Right lobe of liver (tissue), 6 donors: ENCODE measurements at places on chromosomes 4 and X. TPM values are rescaled to one million over a fixed set of nuclear protein-coding genes. Genes with fewer than 3 reads are reported as not detected.

DNA sequence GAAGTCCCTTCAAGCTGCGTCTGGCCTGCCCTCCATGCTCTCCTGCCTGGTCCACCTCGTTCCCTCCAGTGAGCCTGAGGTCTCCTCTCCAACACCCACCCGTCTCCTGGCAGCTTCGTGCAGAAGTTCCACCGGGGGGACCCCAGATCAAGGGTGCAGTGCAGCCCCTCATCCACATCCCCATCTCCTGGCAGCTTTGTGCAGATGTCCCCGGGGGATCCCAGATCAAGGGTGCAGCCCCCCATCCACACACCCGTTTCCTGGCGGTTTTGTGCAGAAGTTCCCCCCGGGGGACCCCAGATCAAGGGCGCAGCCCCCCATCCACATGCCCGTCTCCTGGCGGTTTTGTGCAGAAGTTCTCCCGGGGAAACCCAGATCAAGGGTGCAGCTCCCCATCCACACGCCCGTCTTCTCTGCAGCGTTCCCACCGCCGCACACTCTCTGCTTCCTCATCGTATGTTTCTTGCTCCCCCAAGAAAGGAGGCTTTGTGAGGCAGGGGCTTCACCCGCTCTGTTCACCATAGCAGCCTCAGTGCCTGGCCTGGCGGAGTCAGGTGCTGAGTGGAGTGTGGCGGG lies 35.7 kb downstream of the PIGG start:
- H3K4me3 ChIP-seq, result no peak overlapping the region
- peaks cover 20% of the 10 kb centered on the region for H3K36me3 ChIP-seq
- no peak for DNase-seq

- no peaks in the 10 kb centered on the region for H3K36me3 ChIP-seq
- H3K27ac ChIP-seq, result no peak overlapping the region
- no peak for DNase-seq
- H3K27me3 ChIP-seq, result no peaks in the 10 kb centered on the region
Measured at GRCh38 chrX:137930533-137930932, 364.6 kb downstream of the ZIC3 start.

DNA sequence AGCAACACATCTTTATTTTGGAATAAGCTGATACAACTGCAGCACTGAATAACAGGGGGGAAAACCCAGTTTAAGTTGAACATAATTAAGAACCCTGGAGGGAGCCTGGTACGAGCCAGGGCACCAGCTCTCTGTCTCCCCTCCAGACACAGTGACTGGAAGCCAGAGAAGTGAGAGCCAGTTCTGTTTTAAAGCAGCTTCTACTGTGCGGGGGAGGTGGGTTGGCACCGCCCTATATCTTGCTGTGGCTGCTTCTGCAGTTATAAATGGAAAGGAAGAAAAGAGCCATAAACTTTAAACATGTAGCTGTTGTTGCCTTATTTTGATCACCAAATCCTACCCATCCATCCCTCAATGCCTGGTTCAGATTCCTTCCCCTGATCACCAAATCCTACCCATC lies 207.9 kb upstream of the ANXA3 start:
- no peak overlapping the region for H3K27ac ChIP-seq
- no peaks in the 10 kb centered on the region for H3K4me1 ChIP-seq
- H3K4me3 ChIP-seq, result no peak overlapping the region
- DNase-seq, result no peak

GRCh38 chrX:5646818-5647217 lies 581.8 kb downstream of the NLGN4X start:
- no peaks in the 10 kb centered on the region for H3K27me3 ChIP-seq
- no peak overlapping the region for H3K27ac ChIP-seq
- H3K36me3 ChIP-seq, result no peaks in the 10 kb centered on the region
- DNase-seq, result no peak
- no peak overlapping the region for H3K4me3 ChIP-seq
- no peaks in the 10 kb centered on the region for H3K4me1 ChIP-seq

GRCh38 chrX:9349572-9350494 lies 115.0 kb upstream of the TBL1X start:
- H3K27me3 ChIP-seq, result no peaks in the 10 kb centered on the region
- no peak overlapping the region for H3K4me3 ChIP-seq
- DNase-seq, result no peak
- H3K27ac ChIP-seq, result no peak overlapping the region
- no peaks in the 10 kb centered on the region for H3K36me3 ChIP-seq
- no peaks in the 10 kb centered on the region for H3K4me1 ChIP-seq

GRCh38 chr4:167031534-167032156 lies 202.6 kb downstream of the SPOCK3 start:
- H3K36me3 ChIP-seq, result no peaks in the 10 kb centered on the region
- no peaks in the 10 kb centered on the region for H3K27me3 ChIP-seq
- no peak overlapping the region for H3K4me3 ChIP-seq
- peak overlapping the region; percentile 12 for H3K27ac ChIP-seq
- no peaks in the 10 kb centered on the region for H3K4me1 ChIP-seq

- no peaks in the 10 kb centered on the region for H3K36me3 ChIP-seq
- H3K27ac ChIP-seq, result no peak overlapping the region
- no peaks in the 10 kb centered on the region for H3K27me3 ChIP-seq
- no peaks in the 10 kb centered on the region for H3K4me1 ChIP-seq
Measured at GRCh38 chr4:163930086-163930485, 435.6 kb downstream of the TMA16 start.

DNA sequence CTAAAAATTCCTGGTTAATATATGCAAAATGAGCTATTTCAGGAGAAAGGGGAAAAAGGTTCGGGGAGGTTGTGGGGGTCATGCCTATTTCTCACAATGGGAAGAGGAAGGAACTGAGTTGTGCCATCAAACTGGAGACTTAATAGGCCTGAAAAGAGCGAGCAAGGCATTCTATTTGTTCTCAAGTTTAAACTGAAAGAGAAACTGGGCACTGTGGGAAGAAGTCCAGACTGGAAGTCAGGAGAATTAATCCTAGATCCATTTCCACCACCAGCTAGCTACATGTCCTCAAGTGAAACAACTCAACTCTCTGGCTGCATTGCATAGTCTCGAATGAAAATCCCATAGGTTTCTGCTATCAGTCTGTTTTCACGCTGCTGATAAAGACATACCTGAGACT lies 50.6 kb downstream of the PPARGC1A start:
- no peaks in the 10 kb centered on the region for H3K27me3 ChIP-seq
- H3K4me3 ChIP-seq, result no peak overlapping the region
- no peaks in the 10 kb centered on the region for H3K36me3 ChIP-seq
- H3K27ac ChIP-seq, result no peak overlapping the region
- no peaks in the 10 kb centered on the region for H3K4me1 ChIP-seq

GRCh38 chr4:1297023-1297395 lies 7.3 kb downstream of the MAEA start:
- H3K27ac ChIP-seq, result no peak overlapping the region
- peaks cover 14% of the 10 kb centered on the region for H3K36me3 ChIP-seq
- no peak overlapping the region for H3K4me3 ChIP-seq
- no peak for DNase-seq
- H3K4me1 ChIP-seq, result no peaks in the 10 kb centered on the region

DNA sequence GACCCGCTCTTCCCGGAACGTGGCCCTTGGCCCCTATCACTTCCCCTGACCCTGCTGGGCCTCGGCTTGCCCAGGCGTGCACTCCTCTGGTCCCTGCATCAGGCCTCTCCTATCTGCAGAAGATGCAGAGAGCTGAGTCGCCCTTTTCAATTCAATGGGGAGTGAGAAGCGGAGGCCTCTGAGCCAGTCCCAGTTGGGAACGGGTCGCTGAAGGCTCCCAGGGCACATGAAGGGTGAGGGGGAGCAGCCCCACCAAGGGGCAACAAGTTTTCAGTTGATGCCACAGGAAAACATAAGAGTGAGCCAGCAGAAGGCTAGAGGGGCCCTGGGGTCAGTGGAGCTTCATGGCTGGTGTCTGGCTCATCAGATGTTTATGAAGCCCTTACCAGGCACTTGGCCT lies 17.1 kb downstream of the PSAPL1 start:
- DNase-seq, result no peak
- H3K27me3 ChIP-seq, result no peaks in the 10 kb centered on the region
- no peak overlapping the region for H3K27ac ChIP-seq
- H3K4me1 ChIP-seq, result no peaks in the 10 kb centered on the region

- no peaks in the 10 kb centered on the region for H3K36me3 ChIP-seq
- H3K27ac ChIP-seq, result no peak overlapping the region
- no peaks in the 10 kb centered on the region for H3K4me1 ChIP-seq
- DNase-seq, result peak; percentile 54
- no peaks in the 10 kb centered on the region for H3K27me3 ChIP-seq
Measured at GRCh38 chr4:794900-795725, 30.8 kb downstream of the CPLX1 start.

DNA sequence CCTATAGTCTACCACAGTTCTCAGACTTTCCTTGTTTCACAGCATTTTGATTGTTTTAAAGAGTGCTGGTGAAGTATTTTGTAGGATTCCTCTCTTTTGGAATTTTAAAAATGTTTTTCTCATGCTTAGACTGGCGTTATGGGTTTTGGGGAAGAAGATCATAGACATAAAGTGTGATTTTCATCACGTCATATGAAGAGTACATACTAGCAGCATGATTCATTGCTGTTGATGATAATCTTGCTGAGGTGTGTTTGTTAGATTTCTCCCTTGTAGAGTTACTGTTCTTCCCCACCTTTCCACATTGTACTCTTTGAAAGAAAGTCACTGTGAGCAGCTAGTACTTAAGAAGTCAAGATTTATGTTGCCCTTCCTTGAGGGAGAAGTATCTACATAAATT lies 396.1 kb upstream of the GNPDA2 start:
- no peaks in the 10 kb centered on the region for H3K36me3 ChIP-seq
- H3K27me3 ChIP-seq, result no peaks in the 10 kb centered on the region
- H3K4me3 ChIP-seq, result no peak overlapping the region
- H3K27ac ChIP-seq, result no peak overlapping the region

DNA sequence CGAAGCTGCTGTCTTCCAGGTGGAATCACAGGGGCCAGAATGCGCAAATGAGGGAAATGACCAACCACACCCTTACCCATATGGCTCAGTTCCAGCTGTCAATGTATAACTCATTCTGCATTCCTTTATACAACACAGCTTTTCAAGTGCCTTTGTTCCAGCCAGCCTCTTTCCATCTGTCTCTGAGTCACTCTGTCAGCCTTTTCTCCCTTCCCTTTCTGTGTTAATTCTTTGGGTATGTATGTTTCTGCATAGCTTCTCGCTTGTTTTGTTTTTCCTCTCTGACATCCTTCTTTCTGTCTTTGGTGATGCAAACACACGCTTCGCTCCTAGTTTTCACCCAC lies 54.5 kb downstream of the RS1 start:
- DNase-seq, result no peak
- H3K27me3 ChIP-seq, result no peaks in the 10 kb centered on the region
- no peak overlapping the region for H3K27ac ChIP-seq
- no peak overlapping the region for H3K4me3 ChIP-seq
- no peaks in the 10 kb centered on the region for H3K36me3 ChIP-seq

DNA sequence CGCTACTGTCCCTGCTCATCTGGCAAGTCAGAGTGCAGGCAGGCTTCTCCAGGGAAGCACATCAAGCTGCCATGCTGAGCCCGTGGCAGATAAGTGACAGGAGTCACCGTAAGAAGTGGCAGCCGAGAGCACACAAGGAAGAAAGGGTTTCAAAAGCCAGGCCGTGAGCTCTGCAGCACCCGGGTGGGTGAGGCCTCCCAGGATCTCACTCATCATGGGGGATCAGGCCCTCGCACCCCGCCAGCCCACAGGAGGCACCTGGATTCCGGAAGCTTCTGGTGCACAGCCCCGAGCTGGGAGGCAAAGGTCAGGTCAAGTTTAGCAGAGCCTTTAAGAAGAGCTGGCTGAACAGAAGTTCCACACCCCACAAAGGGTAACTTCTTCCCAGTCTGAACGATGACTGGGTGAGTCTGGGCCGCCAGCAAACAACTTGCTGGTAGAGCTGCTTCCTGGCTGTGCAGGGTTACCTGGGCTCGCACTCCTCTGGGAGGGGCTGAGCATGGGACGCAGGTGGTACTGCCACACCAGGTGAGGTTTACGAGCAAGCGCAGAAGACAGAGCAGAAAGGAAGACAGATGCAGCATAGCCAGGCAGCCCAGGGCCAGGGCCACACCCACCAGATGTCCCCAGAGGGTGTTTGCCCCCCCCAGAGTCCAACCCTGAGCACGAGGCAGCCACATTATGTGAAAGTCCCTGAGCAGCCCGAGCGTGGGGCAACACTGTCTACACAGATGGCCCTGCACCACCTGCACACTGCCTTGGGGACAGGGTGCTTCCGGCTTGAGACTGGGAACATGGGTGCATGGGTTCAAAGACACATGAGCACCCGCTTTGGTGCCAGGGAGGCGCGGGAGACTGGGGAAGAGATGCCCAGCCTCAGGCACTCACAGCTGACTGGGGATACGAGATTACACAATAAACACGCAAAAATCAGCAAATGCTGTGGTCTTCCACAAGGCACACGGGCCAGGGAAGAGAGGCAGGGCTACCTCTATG lies 7.7 kb downstream of the CCNQ start:
- DNase-seq, result no peak
- peaks cover 2% of the 10 kb centered on the region for H3K36me3 ChIP-seq
- no peak overlapping the region for H3K4me3 ChIP-seq

GRCh38 chr4:77097611-77098010 lies 21.8 kb upstream of the CCNI start:
- no peak for DNase-seq
- no peak overlapping the region for H3K4me3 ChIP-seq
- H3K27ac ChIP-seq, result no peak overlapping the region
- no peaks in the 10 kb centered on the region for H3K36me3 ChIP-seq
- H3K27me3 ChIP-seq, result no peaks in the 10 kb centered on the region
- H3K4me1 ChIP-seq, result no peaks in the 10 kb centered on the region

- no peak overlapping the region for H3K27ac ChIP-seq
- no peaks in the 10 kb centered on the region for H3K27me3 ChIP-seq
- H3K4me1 ChIP-seq, result no peaks in the 10 kb centered on the region
- no peak overlapping the region for H3K4me3 ChIP-seq
Measured at GRCh38 chrX:66766318-66766717, 127.4 kb upstream of the EDA2R start.

DNA sequence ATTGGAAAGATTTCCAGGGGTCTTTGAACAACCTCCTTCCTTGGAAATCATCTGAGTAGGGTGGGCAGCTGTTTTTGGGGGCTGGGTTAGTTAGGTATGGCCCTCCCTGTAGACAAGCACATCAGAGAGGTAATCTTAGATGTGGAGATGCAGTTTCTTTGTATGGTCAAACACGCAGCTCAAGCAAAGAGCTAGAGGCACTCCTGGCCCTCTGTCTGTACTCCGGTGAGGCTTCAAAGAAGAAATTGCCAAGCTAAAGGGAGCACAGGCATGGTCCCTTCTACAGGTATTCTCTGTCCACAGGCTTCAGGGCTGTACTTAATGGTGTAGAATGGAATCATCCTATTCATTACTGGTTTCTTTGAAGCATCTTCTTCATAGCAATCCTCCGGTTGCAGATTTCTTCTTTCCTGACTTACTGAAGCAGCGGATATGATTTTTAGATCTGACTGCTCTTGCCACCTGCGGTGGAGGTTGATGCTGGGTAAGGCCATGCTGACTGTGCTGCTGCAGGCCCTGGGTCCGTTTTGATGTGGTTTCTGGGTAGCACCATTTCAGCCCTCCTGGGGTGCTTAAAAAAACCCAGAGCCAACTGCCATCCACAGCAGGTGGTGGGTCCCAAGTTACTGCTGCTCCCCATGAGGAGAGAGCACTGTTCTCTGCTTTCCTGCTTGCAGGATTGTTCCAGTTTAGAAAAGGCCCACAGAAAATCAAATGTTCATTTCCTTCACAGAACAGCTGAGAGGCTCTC lies 318.9 kb upstream of the GATB start:
- no peaks in the 10 kb centered on the region for H3K27me3 ChIP-seq
- no peaks in the 10 kb centered on the region for H3K4me1 ChIP-seq
- no peak for DNase-seq
- no peak overlapping the region for H3K27ac ChIP-seq

PAGE3 gene
- total RNA-seq, result not detected

PRPS2 gene
- 14.8 TPM for total RNA-seq

SLITRK4 gene
- total RNA-seq, result 0.12 TPM

FAM149A gene
- 19.8 TPM for total RNA-seq

JAKMIP1 gene
- total RNA-seq, result not detected

TIMM8A gene
- 23.9 TPM for total RNA-seq

SMPX gene
- total RNA-seq, result 0.56 TPM

NXF3 gene
- 1.6 TPM for total RNA-seq
